Right lung (tissue), 10 donors: ENCODE measurements at places on chromosomes 16 and 17. TPM values are rescaled to one million over a fixed set of nuclear protein-coding genes. Genes with fewer than 3 reads are reported as not detected.

- no peak for DNase-seq
These were observed 3.9 kb downstream of the LPO start for GRCh38 chr17:58242171-58242784.

DNA sequence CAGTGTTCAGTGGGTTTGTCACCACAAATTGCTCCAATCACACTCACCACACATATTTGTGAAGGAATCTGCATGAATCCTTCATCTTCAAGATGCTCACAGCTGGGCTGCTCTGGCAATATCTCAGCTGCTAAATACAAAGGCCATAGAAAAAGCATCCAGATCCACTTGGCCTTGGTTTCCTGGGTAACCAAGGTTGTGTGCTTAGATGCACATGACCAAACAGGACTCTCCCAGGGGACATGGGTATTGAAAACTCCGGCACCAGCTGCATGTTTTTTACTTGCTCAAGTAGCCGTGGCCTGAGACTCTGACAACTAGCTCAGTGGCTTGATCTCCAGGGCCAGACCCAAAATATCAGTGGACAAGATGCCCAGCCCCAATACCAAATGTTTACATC lies 131.3 kb downstream of the CBLN1 start:
- no peak for DNase-seq

- no peak for DNase-seq
These were observed 13.0 kb upstream of the NETO2 start for GRCh38 chr16:47156680-47157215.

GRCh38 chr16:89409161-89409711 lies 81.1 kb downstream of the ANKRD11 start:
- DNase-seq = no peak

TEKT5 gene
- polyA plus RNA-seq = 0.44 TPM

ACSM3 gene
- polyA plus RNA-seq = 65.9 TPM

- no peak for DNase-seq
These were observed 78.5 kb upstream of the NACA2 start for GRCh38 chr17:61669522-61669921.

DNA sequence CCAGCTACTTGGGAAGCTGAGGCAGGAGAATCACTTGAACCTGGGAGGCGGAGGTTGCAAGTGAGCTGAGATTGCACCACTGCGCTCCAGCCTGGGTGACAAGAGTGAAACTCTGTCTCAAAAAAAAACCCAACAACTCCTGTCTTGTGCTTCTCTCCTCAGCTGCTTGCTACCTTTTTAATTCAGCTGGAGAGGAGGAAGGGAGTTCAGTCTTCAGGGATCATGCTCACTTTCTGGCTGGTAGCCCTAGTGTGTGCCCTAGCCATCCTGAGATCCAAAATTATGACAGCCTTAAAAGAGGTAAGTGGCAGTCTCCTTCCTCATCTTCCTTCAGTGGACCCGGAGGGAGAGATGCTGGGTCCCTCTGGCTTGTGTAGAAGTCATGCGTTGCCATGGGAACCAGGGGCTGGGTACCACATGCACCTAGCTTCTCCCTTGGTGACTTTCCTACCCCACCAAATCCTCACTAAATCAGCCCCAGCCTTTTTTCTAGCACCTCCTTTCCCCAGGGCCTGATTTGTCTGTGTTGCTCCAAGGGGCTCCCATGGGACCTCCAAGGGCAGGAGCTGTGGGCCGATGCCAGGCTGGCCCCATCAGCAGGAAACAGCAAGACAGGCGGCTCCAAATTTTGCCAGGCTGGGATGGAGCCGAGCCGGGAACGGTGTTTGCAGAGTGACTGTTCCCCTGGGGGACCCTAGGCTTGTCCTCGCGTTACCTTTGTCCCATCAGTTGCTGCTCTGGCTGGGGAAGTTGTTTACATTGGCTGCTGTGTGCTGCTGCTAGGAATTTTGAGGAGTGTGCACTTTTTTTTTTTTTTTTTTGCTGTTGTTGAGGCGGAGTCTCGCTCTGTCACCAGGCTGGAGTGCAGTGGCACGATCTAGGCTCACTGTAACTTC lies 65.2 kb downstream of the ABCC1 start:
- no peak for DNase-seq

- no peak for DNase-seq
These were observed 249.7 kb upstream of the C16orf82 start for GRCh38 chr16:26816885-26817571.

DNA sequence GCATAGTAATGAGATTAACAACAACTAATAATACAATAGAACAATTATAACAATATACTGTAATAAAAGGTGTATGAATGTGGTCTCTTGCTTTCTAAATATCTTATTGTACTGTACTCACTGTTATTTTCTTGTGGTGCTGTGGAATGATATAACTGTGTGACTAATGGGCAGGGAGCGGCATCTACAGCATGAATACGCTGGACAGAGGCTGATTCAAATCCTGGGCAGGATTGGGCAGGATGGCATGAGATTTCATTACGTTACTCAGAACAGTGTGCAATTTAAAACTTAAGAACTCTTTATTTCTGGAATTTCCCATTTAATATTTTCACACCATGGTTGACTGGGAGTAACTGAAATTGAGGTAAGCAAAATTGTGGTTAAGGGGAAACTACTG lies 1239.8 kb upstream of the GOT2 start:
- DNase-seq = no peak

GRCh38 chr16:56122251-56122650 lies 69.0 kb upstream of the GNAO1 start:
- no peak for DNase-seq

DNA sequence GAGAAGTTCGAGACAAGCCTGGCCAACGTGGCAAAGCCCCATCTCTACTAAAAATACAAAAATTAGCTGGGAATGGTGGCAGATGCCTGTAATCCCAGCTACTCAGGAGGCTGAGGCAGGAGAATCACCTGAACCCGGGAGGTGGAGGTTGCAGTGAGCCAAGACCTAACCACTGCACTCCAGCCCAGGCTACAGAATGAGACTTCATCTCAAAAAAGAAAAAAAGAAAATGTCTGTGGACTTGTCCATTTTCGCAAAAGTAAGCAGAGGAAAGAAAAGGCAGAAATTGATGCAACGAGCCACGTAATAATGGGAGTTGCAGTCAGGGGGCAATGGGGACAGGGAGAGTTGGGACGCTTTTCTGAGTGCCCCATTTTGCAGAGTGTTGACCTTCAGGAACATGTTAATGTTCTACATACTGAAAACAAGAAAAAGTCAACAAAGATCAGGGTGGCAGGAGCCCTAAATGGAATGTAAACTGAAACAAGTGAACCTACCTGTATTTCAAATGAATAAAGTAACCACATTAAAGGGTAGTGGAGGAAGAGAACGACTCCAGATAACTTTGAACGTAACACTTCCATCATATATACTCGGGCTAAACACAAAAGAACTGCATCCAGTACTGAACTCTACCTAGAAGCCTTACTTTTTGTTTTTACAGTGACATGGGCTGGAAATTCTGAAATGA lies 76.4 kb downstream of the CNGB1 start:
- DNase-seq = no peak

GRCh38 chr17:4544135-4544950 lies 10.8 kb downstream of the MYBBP1A start:
- no peak for DNase-seq

GRCh38 chr17:28575126-28575795 lies 1.4 kb downstream of the ALDOC start:
- no peak for DNase-seq

- no peak for DNase-seq
These were observed 22.7 kb downstream of the ASGR1 start for GRCh38 chr17:7156342-7156940.

DNA sequence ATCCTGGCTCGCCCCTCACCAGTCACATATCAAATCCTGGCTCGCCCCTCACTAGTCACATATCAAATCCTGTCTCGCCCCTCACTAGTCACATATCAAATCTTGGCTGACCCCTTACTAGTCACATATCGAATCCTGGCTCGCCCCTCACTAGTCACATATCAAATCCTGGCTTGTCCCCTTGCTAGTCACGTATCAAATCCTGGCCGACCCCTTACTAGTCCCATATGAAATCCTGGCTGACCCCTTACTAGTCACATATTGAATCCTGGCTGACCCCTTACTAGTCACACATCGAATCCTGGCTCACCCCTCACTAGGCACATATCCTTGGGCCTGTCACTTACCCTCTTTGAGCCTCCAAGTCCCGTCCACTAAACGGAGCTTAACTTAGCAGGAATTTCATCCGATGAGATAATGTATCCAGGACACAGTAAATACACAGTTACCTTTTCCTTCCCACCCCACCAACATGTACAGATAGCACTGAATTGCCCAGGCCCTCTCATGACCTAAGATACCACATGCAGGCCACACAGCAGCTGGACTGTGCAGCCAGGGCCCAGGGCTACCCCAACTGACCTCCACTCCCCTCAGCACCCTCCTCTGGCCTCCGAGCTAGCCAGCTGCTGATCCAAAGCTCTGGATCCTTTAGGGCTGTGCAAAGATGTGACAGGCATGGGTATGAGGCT lies 157.8 kb upstream of the RPH3AL start:
- DNase-seq = no peak

FAM20A gene
- 6.0 TPM for polyA plus RNA-seq

- DNase-seq = no peak
These were observed 41.1 kb upstream of the DHRS7B start for GRCh38 chr17:21085707-21086106.

- DNase-seq = no peak
These were observed 86.9 kb upstream of the HLF start for GRCh38 chr17:55177855-55178217.

- no peak for DNase-seq
These were observed 28.7 kb downstream of the KIAA0513 start for GRCh38 chr16:85056211-85056748.

MRPL10 gene
- 47.4 TPM for polyA plus RNA-seq

- no peak for DNase-seq
These were observed 122.9 kb downstream of the METRNL start for GRCh38 chr17:83202002-83203000.

DNA sequence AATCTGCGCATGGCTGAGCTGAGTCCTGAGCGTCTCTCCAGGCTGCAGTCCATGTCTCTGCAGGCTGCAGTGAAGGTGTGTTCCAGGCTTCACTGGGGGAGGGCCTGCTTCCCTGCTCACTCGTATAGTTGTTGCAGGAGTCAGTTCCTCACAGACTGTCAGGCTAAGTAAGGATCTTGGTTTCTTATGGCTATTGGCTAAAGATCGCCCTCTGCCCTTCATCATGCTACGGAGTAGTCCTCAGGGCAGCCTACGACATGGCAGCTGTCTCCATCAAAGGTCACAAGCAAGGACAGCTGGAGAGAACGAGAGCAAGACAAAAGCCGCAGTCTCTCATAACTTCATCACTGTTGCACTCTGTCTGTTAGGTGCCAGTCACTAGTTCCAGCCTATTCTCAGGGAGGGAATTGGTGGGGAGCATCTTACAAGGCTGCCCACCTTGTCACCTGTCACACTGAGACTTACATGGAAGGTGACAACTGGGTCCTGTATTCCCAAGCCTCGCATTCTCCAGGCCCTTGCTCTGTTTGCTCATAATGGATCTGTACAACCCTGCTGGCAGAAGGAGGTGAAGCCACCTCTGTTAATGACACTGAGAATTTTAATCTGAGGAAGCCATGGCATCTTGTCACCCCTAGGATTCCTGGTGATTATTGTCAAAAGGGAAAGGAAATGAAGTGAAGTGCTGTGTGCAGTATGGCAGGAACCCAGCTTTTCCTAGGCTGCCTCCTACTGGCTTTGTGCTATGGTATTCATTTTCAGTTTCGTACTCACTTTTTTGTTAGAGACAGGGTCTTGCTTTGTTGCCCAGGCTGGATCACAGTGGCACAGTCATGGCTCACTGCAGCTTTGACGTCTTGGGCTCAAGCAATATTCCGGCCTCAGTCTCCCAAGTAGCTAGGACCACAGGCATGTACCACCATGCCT lies 43.4 kb downstream of the MFSD11 start:
- DNase-seq = no peak

DLX4 gene
- polyA plus RNA-seq = 2.0 TPM

DNA sequence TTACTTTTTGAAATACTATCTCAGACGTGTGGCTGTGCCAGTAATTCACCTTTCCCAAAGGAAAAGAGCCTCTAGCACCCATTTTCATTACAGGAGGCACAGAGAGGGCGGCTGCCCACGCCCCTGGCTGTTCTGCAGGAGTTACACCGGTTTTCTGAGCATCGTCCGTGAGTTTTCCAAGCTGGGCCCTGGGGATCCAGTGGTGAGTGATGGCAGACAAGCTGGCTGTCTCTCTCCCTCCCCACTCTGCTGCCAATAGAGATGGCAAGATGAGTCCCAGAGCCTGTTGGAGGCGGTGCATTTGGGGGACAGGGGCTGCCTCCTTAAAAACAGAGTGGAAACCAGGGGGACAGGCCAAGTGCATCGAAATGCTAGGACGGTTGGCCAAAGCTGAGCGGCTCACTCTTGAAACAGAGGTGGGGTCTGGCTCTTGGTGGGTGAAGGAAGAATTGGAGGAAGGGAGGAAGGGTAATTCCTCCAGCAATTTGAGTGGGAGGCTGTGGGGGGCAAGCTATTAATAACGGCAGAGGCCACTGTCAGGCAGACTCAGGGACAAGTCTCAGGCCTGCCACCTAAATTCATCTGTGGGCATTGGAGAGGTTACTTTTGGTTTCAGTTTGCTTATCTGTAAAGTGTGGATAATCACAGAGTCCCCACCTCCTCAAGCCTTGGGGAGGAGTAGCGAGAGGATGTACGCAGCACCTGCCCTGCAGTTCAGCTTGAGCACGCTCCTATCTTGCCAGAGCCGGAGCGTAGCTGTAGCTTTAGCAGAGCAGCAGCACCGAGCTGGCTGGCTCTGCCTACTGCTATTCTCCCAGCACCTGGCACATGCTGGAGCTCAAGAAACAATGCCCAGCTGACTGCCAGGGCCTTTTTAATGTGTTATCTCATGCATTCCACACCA lies 7.5 kb upstream of the NOS2 start:
- DNase-seq = no peak

DNA sequence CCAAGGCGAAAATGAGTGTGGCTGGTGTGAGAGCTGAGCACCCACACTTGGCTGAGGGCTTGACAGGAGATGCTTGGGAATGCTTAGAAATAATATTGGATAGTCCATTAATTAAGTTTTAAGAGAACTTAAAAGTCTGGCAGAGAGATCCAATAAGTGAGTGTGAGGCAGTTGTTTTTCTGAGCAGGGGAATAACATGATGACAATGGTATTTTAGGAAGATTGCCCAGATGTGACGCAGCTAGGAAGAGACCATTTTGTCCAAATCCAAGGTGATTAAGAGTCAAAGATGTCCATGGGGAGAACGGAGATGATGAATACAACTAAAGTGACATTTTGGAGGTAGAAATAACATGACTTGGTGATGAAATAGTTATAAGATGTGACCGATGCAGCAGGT lies 102.8 kb upstream of the AXIN2 start:
- peak; percentile 56 for DNase-seq

NPIPB9 gene
- polyA plus RNA-seq = 2.7 TPM

DNA sequence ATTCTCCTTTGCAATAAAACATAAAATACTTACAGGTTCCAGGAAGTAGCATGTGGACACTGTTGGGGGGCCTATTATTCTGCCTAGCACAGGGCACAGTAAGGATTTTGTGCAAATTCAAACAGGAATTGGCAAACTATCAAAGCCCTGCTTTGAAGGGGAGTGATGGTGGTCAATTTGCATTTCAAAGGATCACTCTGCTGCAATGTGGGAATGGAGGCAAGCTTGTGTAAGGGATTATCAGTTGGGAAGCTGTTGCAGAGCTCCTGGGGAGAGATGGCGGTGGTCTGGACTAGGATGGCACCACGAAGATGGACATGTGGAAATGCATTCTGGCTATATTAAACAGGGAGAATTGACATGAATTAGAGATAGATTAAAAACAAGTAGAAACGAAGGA lies 990.7 kb upstream of the RBFOX1 start:
- DNase-seq = no peak

- no peak for DNase-seq
These were observed 291.0 kb downstream of the IRF8 start for GRCh38 chr16:86189934-86190333.

PROCA1 gene
- polyA plus RNA-seq = 5.7 TPM

GRCh38 chr16:19499481-19499880 lies 22.4 kb downstream of the GDE1 start:
- DNase-seq = no peak

SCNN1G gene
- 4.3 TPM for polyA plus RNA-seq
